ENCODE measurements at places on chromosomes 13 and 19.
A peak's percentile ranks its signal among the peaks of the same experiment; 100 is the strongest.

DNA sequence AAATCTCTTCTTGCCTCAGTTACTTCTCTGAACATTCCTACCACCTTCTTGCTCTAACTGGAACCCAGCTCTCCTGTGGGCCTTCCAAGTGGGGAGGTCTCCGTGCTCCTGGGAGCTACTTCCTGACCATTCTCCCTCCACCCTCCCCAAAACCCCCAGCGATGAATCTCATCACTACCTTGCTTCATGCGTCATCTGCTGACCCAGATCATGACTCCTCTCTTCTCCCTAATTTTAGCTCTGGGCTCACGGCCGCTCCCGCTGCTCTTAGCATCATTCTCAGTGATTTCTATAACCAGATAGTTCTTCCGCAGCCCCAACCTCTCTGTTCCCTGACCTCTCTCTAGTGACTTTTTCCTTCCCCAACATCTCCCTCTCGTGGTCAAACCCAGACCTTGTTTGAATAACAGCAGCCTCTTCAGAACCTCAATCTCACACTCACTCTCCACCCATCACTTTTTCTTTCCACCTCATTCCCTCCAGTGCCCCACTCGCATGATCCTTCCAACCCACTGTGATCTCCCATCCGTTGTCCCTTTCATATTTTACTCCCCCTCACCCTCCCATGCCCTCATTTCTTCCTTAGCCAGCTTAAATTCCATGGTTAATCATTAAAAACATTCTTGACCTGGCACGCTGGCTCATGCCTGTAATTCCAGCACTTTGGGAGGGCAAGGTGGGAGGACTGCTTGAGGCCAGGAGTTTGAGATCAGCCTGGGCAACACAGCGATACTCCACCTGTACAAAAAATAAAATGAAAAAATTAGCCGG, 21.8 kb downstream of the MRPS12 start:
- no peak for DNase-seq

GRCh38 chr13:72368031-72368430, 359.4 kb downstream of the MZT1 start:
- DNase-seq, result no peak

- no peak for DNase-seq
Observed at GRCh38 chr13:78137404-78138142, 218.9 kb upstream of the EDNRB start.

GRCh38 chr13:62387647-62388046, 972.0 kb upstream of the PCDH20 start:
- no peak for DNase-seq

GRCh38 chr19:38013913-38014580, 107.0 kb downstream of the SIPA1L3 start:
- DNase-seq, result no peak

DNA sequence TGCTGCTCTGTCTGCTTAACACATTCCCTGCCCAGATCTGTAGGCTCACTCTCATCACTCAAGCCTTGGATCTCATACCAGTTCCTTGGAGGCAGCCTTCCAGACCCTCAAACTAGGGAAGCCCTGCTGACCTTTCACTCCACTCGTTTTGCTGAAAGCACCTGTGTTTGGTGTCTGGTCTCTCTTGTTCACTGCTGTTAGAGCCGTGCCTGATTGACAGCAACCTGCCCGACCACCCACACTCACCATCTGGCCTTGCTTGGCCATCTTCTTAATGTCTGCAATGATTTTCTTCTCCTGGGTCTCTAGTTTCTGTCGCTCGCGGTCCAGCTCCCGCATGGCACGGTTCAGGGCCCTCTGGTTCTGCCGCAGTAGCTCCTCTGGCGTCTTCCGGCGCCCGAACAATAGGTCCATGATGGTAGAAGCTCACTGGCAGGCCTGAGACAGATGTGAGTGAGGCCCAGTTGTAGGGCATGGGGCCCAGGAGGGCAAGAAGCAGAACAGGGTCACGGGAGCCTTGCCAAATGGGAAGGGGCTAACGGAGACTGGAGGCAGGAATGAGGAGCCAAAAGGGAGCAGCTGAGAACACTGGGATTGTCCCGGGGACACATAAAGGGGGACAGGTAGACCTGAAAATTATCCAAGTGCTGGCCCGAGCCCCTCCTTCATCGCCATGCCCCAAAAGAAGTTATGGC, 959 bp downstream of the CHMP2A start:
- no peak for DNase-seq

DNA sequence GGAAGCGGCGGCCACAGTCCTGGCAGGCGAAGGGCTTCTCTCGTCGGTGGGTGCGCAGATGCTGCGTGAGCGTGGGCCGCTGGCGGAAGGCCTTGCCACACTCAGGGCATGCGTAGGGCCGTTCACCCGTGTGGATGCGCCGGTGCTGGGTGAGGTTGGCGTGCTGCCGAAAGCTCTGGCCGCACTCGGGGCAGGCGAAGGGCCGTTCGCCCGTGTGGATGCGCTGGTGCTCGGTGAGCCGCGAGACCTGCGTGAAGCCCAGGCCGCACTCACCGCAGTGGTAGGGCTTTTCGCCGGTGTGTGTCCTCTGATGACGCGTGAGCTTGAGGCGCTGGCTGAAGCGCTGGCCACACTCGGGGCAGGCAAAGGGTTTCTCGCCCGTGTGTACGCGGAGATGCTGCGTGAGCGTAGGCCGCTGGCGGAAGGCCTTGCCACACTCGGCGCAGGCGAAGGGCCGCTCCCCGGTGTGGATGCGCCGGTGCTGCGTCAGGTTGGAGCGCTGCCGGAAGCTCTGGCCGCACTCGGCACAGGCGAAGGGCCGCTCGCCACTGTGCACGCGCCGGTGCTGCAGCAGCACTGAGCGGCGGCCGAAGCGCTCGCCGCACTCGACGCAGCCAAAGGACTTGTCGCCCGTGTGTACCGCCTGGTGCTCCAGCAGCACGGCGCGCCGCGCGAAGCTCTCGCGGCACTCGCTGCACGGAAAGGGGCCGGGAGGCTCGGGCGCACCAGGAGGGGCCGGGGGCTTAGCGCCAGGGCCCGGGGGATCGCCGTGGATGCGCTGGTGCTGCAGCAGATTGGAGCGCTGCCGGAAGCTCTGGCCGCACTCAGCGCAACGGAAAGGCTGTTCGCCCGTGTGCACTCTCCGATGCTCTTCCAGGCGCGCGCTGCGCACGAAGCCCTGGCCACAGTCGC, 4.0 kb upstream of the UBE2M start:
- DNase-seq, result peak; percentile 49

- no peak for DNase-seq
Observed at GRCh38 chr19:18650468-18651041, 13.7 kb downstream of the KLHL26 start.

DNA sequence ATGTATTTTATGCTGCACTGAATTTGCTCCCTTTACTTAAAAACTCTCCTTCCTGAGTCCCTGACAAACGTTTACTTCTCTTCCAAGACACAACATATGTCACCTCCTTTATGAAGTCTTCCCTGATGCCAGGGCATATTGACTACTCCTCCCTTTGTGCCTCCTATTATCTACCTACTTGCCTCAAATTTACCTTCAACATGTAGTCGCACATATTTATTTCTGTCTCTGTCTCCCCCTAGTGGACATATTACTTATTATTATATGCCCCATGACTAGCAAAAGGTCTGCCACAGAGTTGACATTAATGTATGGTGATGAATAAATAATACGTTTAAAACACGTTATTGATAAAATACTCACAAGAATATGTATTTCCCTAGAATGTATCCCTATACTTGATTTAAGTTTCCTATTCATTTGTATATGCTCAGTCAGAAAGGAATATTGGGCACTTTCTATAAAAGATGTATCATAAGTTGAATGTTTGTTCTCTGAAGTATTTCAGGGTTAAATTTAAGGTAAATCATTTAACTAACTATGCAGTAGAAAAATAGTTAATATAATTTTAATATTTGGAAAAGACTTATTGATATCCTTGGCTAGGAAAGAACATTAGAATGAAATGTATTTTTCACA, 250.3 kb upstream of the ATXN8OS start:
- DNase-seq, result no peak

- no peak for DNase-seq
Observed at GRCh38 chr13:106100171-106100919, 435.1 kb downstream of the EFNB2 start.

DNA sequence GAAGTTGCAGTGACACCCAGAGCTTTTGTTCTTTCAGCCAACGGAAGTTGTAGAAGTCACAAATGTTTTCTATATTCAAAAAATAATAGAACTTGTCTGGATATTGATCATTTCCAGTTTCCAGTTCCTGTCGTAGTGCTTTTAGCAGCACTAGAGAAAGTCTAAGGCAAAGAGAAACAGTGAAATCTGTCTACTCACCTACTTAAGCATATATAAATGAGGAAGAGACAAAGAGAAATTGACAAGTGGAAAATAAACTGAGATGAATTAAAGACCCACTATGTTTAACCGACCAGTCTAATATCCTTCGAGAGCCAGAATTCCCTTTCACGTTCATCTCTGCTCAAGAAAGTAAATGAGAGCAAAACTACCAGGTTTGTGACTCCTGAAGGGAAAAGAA, 36.7 kb downstream of the DACH1 start:
- DNase-seq, result no peak

DNA sequence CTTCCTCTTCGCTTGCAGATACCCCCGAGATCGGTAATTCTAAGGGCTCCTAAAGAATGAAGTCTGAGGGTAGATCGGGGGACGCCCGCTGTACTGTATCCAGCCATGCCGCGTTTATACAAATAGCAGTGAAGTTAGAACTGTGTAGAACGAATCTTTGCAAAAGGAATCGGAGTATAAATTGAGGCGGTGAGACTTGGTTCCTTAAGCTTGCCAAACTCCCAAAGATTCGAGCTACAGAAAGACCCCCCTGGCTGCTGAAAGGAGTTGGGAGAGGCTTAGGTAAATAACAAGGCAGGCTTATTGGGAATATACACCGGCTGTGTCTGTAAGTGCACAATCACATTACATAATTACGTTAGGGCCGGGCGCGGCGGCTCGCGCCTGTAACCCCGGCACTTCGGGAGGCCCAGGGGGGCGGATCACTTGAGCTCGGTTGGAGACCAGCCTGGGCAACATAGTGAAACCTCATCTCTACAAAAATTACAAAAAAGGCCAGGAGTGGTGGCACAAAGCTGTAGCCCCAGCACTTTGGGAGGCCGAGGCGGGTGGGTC, 12.2 kb downstream of the TMEM160 start:
- no peak for DNase-seq
